ENCODE measurements at places on chromosomes 5 and 9. TPM values are rescaled to one million over a fixed set of nuclear protein-coding genes. Genes with fewer than 3 reads are reported as not detected.

Gene NDFIP1
- total RNA-seq: 68.2 TPM

Gene GFI1B
- not detected for total RNA-seq

Gene QRFP
- not detected for total RNA-seq

Gene TMEM252
- total RNA-seq: not detected

Gene STARD4
- 12.5 TPM for total RNA-seq

Gene PTGDS
- total RNA-seq: 4.5 TPM

Gene NEUROG1
- total RNA-seq: not detected

Gene TAS2R1
- total RNA-seq: not detected

Gene KCNIP1
- not detected for total RNA-seq

Gene INSYN2B
- total RNA-seq: 15.7 TPM

Gene SPINK6
- total RNA-seq: not detected

Gene SH3RF2
- 0.16 TPM for total RNA-seq

Gene SLCO6A1
- not detected for total RNA-seq

Gene FOXI1
- total RNA-seq: not detected

Gene FAM151B
- 5.7 TPM for total RNA-seq

Gene NPR3
- total RNA-seq: 21.8 TPM

Gene STPG3
- not detected for total RNA-seq

Measured in cardiac atrium fibroblast (primary cell).